WERI-Rb-1 (cell line): ENCODE measurements at places on chromosomes 11 and 22.

DNA sequence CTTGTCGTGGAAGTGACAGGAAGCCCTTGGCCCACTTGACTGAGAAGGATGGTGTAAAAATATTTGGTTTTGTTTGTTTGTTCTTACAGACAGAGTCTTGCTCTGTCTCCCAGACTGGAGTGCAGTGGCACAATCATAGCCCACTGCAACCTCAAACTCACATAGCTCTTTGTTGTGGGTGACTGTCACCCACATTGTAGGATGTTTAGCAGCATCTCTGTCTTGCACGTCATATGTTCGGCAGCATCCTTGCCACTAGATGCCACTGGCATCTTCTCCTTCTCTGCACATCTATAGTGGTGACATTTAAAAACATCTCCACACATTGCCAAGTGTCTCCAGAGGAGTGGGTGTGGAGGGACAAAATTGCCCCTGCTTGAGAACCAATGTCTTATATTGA is 56.8 kb downstream of the PRR5L start:
- no peak for DNase-seq

- DNase-seq: no peak
Measured at GRCh38 chr11:12219757-12220156, 109.4 kb downstream of the MICAL2 start.

DNA sequence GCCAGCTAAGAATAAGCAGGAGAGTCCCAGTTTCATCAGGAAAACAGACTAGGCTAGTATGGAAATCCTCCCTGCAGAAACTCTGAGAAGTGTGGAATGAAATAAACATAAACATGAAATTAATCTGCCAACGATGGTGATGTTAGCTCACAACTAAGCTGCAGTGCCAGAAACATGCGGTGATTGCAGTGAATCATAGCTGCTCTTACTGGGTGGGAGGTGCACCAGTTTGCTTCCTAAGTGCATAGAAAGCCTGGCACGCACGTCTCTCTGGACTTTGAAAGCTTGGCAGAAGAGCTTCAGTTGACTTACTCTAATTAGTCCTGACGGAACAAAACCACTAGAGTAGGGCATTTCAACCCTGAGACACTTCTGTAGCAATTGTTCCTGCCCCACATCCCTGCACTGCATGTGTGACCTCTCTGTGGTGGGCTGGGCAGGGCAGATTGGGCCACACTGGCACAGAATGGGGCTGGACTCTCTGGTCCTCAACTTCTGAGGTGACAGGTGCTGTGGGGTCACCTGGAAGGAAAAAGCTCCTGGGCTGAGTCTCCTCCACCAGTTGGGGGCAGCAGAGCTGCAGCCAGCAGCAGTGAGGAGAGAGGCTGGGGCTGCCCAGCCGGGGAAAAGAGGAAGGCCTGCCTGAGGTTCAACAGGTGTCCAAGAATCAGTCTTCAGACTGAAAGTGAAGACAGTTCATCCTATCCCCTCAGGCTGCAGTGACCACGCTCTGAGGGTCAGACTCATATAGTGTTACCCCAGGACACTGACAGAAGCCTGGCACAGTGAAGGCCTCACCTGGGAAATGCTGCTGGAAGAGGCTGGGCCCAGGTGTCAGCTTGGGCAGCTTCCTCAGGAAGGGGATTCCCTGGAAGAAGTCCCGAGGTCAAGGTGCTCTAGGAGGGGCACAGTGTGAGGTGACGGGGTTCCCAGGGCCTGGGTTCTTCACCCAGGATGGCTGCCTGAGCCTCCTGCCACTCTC is 40.5 kb downstream of the GGTLC2 start:
- peak; percentile 72 for DNase-seq

- DNase-seq: no peak
Measured at GRCh38 chr22:45521178-45521577, 18.5 kb downstream of the FBLN1 start.

GRCh38 chr22:35312198-35313059 is 12.7 kb downstream of the TOM1 start:
- DNase-seq: no peak

- no peak for DNase-seq
Measured at GRCh38 chr22:28424427-28425080, 255.1 kb downstream of the TTC28 start.

DNA sequence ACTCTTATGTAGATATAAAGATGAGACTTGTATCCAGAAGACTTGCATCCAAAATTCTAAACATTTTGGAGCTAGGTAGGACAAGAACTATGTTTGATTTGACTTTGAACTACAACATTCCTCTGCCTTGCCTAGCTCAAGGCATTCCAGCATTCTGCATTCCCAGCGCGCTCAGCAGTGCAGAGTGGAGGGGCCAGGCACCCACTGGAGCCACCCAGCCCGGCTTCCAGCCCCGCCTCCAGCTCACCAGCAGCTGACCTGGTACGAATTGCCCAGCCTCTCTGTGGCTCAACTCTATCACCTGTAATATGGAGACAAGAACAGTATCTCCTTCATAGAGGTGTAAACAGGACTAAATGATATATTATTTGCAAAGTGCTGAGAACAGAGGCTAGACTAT is 28.8 kb downstream of the PRDM10 start:
- DNase-seq: no peak

- no peak for DNase-seq
Measured at GRCh38 chr22:50174382-50175190, 4.1 kb downstream of the PANX2 start.

DNA sequence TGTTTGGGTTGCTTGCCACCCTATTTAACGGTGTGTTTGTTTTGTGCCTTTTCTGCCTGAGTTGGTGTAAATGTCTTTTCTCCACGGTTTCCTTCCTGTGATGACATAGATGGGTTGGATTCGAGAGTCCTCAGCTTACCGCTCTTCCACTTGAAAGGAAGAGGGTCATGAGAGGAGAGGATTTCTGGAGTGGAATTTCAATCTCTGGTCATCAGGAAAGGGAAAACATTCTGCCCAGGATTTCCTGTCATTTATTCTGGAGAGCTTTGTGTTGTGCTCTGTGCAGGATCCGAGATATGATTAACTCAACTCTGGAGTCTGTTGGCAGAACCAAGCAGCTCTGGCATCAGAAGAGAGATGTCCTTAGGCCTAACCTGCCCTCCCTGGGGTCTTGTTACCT is 605.2 kb downstream of the NTM start:
- DNase-seq: no peak

GRCh38 chr22:31089160-31090100 is 8.3 kb downstream of the SMTN start:
- peak; percentile 72 for DNase-seq

DNA sequence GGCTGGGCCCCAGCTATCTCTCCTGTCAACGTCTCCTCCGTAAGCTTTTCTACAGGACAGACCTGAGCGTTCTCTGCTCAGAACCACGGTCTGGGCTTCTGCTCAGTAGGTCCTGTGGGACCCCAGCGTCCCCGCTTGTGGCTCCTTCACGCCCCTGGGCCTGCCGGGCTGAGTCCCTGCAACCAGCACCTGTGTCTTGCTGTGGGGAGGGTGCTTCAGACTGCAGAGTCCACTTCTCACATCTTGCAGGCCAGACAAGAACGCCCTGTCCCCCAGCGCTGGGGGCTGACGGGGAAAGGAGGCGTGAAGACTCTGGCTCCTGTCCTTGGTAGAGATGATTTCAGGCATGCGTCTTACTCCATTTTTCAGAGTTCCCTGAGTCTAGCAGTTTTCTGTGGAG is 1480.8 kb downstream of the BRD1 start:
- DNase-seq: no peak

GRCh38 chr11:67113231-67113721 is 5.8 kb upstream of the KDM2A start:
- DNase-seq: no peak
